ENCODE measurements at places on chromosomes 4 and X.

DNA sequence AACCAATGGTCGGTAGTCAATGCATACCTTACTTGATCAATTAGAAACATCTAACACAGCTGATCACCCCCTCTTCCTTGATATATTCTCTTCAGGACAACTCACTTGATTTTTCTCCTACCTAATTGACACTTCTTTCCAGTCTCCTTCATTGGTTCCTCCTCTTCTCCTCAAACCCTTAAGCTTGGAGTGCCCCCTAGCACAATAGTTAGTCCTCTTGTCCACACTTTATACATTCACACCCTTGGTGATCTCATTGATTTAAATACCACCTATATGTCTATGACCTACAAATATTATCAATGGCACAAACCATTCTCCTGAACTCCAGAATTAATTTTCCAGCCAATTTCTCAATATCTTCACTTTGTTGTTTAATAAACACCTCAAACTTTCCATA is 724.0 kb downstream of the ADGRL3 start:
- DNase-seq: no peak
- peaks cover 3% of the 10 kb centered on the region for H3K36me3 ChIP-seq
- H3K4me1 ChIP-seq: peaks cover 14% of the 10 kb centered on the region
- H3K27me3 ChIP-seq: no peaks in the 10 kb centered on the region

DNA sequence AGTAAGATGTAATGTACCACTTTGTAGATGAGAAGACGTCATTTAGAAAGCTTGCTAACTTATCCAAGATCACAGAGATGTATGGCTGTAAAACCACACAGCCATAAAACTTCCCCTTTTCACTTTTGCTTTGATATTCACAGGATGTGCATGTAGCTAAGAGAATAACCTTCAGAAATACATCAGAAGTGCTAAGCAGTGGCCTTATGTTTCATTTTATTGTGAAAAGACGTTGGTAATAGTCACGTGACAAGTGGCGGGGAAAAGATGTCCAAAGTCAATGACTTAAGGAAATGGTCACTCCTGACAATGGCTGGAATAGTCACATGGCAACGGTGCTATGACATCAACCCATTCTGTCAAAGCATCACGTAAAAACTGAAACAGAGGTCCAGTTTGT is 12.9 kb upstream of the WDR17 start:
- no peaks in the 10 kb centered on the region for H3K36me3 ChIP-seq
- no peaks in the 10 kb centered on the region for H3K4me1 ChIP-seq
- peaks cover 7% of the 10 kb centered on the region for H3K27me3 ChIP-seq
- DNase-seq: no peak
- no peak overlapping the region for H3K27ac ChIP-seq
- H3K4me3 ChIP-seq: no peak overlapping the region

DNA sequence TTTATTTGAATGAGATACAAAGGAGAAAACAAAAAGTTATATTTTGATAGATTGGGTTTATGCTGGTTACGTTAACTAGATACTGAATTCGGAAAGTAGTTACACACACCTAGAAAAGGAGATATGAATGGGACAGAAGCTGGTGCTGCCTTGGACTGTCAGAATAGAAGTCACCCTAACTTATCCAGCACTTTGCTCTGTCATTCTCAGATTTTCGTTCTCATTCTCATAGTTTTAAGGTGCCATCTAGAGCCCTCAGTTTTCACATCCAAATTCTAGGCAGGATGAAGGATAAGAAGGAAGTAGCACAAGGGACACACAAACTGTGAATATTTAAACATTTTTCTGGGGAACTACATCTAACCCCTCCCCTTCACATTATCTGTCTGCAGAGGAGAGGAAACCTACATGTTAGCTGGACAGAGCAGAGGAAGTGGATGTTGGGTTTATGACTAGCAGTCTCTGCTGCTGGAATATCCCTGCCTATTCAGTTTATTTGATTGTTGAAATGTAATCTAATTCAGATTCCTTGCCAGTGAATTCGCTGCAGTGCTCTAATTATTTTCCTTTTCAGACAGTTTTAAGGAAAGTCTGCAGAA is 521.9 kb downstream of the FAT4 start:
- no peaks in the 10 kb centered on the region for H3K36me3 ChIP-seq
- no peak for DNase-seq
- H3K27me3 ChIP-seq: peaks cover 18% of the 10 kb centered on the region
- H3K4me1 ChIP-seq: peaks cover 15% of the 10 kb centered on the region
- no peak overlapping the region for H3K27ac ChIP-seq

- H3K36me3 ChIP-seq: peaks cover 23% of the 10 kb centered on the region
- peaks cover 11% of the 10 kb centered on the region for H3K4me1 ChIP-seq
- H3K27ac ChIP-seq: no peak overlapping the region
- H3K4me3 ChIP-seq: no peak overlapping the region
- no peaks in the 10 kb centered on the region for H3K27me3 ChIP-seq
- DNase-seq: no peak
Observed at GRCh38 chr4:113499166-113499565, 262.4 kb downstream of the CAMK2D start.

- peaks cover 4% of the 10 kb centered on the region for H3K36me3 ChIP-seq
- H3K27me3 ChIP-seq: no peaks in the 10 kb centered on the region
- no peak for DNase-seq
- H3K4me1 ChIP-seq: no peaks in the 10 kb centered on the region
- H3K4me3 ChIP-seq: no peak overlapping the region
- H3K27ac ChIP-seq: no peak overlapping the region
Observed at GRCh38 chr4:15063341-15063740, 61.1 kb downstream of the CPEB2 start.

GRCh38 chrX:30812326-30812725 is 76.7 kb downstream of the TAB3 start:
- no peaks in the 10 kb centered on the region for H3K27me3 ChIP-seq
- H3K4me1 ChIP-seq: no peaks in the 10 kb centered on the region
- DNase-seq: no peak
- H3K4me3 ChIP-seq: no peak overlapping the region
- H3K36me3 ChIP-seq: no peaks in the 10 kb centered on the region

DNA sequence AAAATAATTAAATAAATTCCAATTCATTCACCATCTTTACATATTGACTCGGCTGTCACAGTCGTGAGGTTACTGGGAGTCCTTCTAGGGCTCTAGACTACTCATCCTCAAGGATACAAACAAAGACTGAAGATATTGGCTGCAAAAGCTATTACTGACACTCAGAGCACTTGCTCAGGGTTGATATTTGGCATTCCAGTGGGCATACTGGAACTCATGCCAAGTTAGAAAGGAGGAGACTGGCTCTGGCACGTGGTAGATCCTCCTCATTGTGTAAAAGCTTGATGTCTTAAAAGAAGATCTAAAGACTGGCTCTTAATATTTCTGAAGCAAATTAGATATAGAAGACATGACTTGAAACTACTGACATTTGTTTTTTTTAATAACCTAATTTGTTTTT is 172.7 kb downstream of the GPM6A start:
- no peak overlapping the region for H3K4me3 ChIP-seq
- no peaks in the 10 kb centered on the region for H3K36me3 ChIP-seq
- no peak for DNase-seq
- H3K27ac ChIP-seq: no peak overlapping the region

DNA sequence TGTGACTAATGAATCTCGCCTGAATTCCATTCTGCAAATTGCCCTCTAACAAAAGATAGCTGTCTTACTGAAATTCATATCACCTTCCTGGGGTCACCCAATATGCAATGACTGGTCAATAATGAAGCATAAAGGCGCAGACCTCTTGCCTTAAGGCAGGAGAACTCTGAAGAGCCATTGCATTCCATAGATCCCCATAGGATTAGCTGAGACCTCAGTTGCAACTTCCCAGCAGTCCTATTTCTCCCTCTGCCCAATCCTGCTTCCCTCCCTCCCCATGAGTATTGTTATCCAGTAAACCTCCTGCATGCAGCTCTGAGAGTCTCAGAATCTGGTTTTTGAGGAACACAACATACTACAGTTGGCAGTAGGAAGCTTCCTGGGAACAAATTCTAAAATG is 396.5 kb downstream of the DCAF12L2 start:
- no peak overlapping the region for H3K4me3 ChIP-seq
- H3K36me3 ChIP-seq: no peaks in the 10 kb centered on the region
- no peak overlapping the region for H3K27ac ChIP-seq
- no peaks in the 10 kb centered on the region for H3K4me1 ChIP-seq
- no peak for DNase-seq

GRCh38 chr4:186588503-186588902 is 33.1 kb upstream of the MTNR1A start:
- no peak for DNase-seq
- H3K27ac ChIP-seq: no peak overlapping the region
- H3K36me3 ChIP-seq: peaks cover 38% of the 10 kb centered on the region
- no peaks in the 10 kb centered on the region for H3K27me3 ChIP-seq

- H3K4me1 ChIP-seq: peaks cover 17% of the 10 kb centered on the region
- no peak overlapping the region for H3K4me3 ChIP-seq
- H3K36me3 ChIP-seq: peaks cover 8% of the 10 kb centered on the region
- H3K27me3 ChIP-seq: no peaks in the 10 kb centered on the region
Observed at GRCh38 chrX:45758319-45758718, 557.6 kb upstream of the DIPK2B start.

DNA sequence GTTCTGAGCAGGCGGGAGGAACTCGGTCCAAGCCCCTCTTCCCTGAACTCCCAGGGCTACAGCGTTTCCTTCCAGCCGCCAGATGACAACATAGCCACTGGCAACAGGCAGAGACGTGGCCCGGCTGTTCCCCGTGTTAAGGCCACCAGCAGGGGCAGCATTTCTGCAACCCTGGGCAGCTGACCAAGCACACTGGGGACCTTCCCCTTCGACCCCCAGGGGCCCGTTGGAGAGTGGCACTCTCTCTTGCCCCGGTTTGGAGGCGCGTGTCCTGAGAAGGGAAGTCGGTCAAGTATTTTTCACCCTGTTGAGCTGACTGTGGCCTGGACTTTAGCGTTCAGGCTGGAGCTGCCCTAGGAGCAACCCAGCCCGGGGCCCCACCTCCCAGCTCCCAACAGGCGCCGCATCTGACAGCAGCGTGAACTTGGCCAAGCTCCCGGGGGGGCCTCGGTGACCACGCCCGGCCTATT is 37.6 kb downstream of the ZBTB49 start:
- no peak overlapping the region for H3K27ac ChIP-seq
- no peak overlapping the region for H3K4me3 ChIP-seq
- H3K36me3 ChIP-seq: peaks cover 1% of the 10 kb centered on the region
- H3K27me3 ChIP-seq: no peaks in the 10 kb centered on the region
- H3K4me1 ChIP-seq: peaks cover 5% of the 10 kb centered on the region

DNA sequence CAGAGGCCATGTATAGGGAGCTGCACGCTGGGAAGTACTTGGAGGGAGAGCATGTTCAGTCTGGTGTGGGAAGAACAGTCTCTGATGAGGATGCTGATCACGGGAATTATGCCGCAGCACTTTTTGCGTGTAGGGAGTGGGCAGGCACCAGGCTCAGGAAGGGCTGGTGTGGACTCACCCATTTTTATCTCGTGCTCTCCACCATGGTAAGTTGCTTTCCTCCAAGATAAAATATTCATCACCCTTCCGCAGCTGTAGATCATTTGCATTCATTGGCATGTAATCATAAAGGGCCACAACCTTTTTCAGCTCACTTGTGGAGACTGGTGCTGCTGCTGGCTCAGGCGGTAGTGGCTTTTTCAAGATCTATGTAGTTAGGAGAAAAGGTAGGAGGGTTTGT is 11.8 kb upstream of the TIMM8A start:
- H3K4me1 ChIP-seq: no peaks in the 10 kb centered on the region
- no peak overlapping the region for H3K4me3 ChIP-seq
- H3K36me3 ChIP-seq: no peaks in the 10 kb centered on the region
- H3K27me3 ChIP-seq: no peaks in the 10 kb centered on the region

- peak overlapping the region; percentile 22 for H3K27ac ChIP-seq
- H3K36me3 ChIP-seq: no peaks in the 10 kb centered on the region
- DNase-seq: no peak
- peaks cover 10% of the 10 kb centered on the region for H3K4me1 ChIP-seq
- H3K27me3 ChIP-seq: no peaks in the 10 kb centered on the region
Observed at GRCh38 chr4:122764821-122765215, 32.3 kb downstream of the BBS12 start.

GRCh38 chrX:133888984-133889383 is 96.4 kb downstream of the GPC3 start:
- H3K36me3 ChIP-seq: peaks cover 36% of the 10 kb centered on the region
- DNase-seq: no peak
- peaks cover 6% of the 10 kb centered on the region for H3K4me1 ChIP-seq
- no peak overlapping the region for H3K4me3 ChIP-seq

Data from mesothelial cell of epicardium (in vitro differentiated cells).